Sigmoid colon (tissue), 7 donors: ENCODE measurements at places on chromosomes 3 and 15. TPM values are rescaled to one million over a fixed set of nuclear protein-coding genes. Genes with fewer than 3 reads are reported as not detected.

Gene GP9
- total RNA-seq = not detected

DNA sequence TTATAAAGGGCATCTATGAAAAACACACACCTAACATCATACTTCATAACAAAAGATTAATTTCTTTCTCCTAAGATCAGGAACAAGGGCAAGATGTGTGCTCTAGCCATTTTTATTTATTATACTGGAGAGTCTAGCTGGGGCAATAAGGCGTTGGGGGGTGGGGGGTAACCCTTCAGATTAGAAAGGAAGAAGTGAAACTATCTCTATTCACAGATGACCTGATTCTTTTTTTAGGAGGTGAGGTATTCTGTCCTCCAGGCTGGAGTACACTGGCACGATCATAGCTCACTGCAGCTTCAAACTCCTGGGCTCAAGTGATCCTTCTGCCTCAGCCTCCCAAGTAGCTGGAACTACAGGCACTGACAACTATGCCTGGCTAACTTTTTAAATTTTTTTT, 89.5 kb upstream of the MANF start:
- no peaks in the 10 kb centered on the region for H3K36me3 ChIP-seq
- H3K27me3 ChIP-seq = no peaks in the 10 kb centered on the region
- no peak for DNase-seq
- H3K4me1 ChIP-seq = no peaks in the 10 kb centered on the region

- H3K36me3 ChIP-seq = peaks cover 5% of the 10 kb centered on the region
- no peak overlapping the region for H3K4me3 ChIP-seq
- no peaks in the 10 kb centered on the region for H3K27me3 ChIP-seq
Measured at GRCh38 chr15:62046078-62046743, 14.0 kb downstream of the VPS13C start.

Gene A4GNT
- total RNA-seq = not detected

DNA sequence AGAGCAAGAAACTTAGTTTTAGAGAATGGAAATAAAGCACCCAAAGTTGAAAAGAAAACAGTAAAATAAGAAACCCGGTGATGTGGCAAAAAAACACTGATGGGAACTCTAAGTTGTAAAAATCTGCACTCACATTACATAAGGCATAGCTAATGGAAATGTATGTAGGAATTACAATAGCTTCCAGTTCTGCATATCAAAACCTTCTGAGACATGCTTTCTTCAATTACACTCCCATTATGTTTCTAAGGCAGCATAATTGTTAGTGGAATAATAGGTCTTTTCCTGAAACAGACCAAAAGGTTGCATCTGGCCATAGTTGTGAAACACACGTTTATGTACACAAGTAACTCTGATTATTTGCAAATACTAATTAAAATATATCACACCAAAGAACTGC, 41.4 kb downstream of the SLC30A4 start:
- peaks cover 17% of the 10 kb centered on the region for H3K36me3 ChIP-seq
- DNase-seq = no peak
- no peak overlapping the region for H3K4me3 ChIP-seq
- H3K27ac ChIP-seq = no peak overlapping the region
- H3K4me1 ChIP-seq = no peaks in the 10 kb centered on the region
- H3K27me3 ChIP-seq = no peaks in the 10 kb centered on the region

- no peaks in the 10 kb centered on the region for H3K36me3 ChIP-seq
- no peak overlapping the region for H3K4me3 ChIP-seq
- no peak for DNase-seq
- H3K4me1 ChIP-seq = peaks cover 11% of the 10 kb centered on the region
- H3K27ac ChIP-seq = no peak overlapping the region
- H3K27me3 ChIP-seq = no peaks in the 10 kb centered on the region
Measured at GRCh38 chr3:177201700-177202397, 4.6 kb upstream of the TBL1XR1 start.

Gene AHSG
- not detected for total RNA-seq

- no peak overlapping the region for H3K27ac ChIP-seq
- peaks cover 13% of the 10 kb centered on the region for H3K4me1 ChIP-seq
- H3K36me3 ChIP-seq = no peaks in the 10 kb centered on the region
- no peak overlapping the region for H3K4me3 ChIP-seq
- H3K27me3 ChIP-seq = no peaks in the 10 kb centered on the region
Measured at GRCh38 chr3:112001526-112001925, 2.8 kb downstream of the TAGLN3 start.
